ENCODE measurements at places on chromosomes 7 and 10.

- DNase-seq: no peak
Observed at GRCh38 chr7:33286501-33286900, 157.1 kb downstream of the BBS9 start.

DNA sequence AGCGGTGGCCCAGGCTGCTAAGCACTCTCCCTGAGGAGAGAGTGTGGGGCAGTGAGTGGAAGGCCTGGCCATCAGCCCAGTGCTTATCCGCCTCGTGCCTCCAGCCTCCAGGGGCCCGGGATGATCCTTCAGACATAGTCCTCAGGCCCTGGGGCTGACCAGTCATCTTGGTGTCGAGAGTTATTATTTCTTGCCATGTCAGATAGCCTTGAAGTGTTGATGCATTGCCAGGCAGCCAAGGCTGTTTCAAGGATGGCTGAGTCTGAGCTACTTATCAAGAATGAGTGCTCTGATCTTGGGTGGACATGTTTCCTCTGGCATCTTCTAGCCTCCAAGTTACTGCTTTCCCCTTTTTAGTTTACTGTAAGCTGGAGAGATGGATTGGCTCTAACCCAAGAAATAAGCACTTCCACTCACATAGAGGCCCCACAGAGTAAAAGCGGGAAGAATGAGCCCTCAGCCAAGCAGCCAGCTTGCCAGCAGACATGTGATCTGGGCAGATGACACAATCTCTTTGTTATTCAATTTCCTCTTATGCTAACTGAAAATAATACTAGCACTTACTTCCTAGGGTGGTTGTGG is 136.5 kb upstream of the NAMPT start:
- no peak for DNase-seq

GRCh38 chr10:117240621-117241529 is at the start of gene SLC18A2:
Gene SLC18A2, plus strand, starts transcription at chr10:117241114. Its CDS starts 580 bp downstream, at chr10:117241694.
- DNase-seq: no peak

GRCh38 chr10:132273304-132273944 is 34.3 kb downstream of the STK32C start:
- DNase-seq: no peak

DNA sequence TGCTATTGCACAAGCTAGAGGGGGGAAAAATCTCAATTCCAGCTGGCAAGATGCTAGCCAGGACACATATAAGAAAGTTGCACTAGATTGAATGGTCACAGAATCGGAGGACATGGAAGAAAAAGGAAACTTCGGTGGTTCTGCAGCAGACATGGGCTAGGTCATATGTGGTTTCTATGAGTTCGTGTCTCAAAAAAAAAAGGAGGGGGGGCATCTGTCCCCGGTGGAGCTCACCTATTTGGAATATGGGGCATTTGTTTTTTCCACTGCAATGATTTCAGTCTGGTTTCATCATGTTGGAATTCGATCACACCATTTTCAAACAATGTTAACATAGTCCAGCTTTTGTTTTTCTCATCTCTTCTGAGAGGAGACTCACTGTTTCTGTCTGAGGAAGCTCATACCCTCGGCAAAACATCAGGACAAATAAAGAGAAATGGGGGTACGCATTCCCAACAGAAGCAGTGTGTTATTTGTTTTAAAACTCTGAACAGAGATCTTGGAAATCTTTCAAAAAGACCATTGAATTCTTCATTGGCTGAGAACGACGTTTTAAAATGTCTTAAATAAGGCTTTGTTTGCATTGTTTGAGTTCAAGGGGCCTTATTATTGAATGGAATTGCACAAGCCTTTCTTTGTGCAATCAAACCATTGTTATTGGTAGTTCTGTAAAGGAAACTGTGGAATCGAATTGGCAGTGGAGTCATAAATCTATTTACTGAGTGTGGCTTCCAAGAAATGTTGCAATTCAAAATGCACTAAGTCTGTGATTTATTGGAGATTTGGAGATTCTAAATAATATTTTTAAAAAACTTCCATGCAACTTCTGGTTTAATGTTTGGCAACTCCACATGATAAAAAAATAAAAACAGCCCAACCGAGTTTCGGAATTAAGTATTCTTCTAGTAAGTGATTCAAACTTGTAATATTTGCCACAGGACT is 173.2 kb downstream of the RTKN2 start:
- no peak for DNase-seq

DNA sequence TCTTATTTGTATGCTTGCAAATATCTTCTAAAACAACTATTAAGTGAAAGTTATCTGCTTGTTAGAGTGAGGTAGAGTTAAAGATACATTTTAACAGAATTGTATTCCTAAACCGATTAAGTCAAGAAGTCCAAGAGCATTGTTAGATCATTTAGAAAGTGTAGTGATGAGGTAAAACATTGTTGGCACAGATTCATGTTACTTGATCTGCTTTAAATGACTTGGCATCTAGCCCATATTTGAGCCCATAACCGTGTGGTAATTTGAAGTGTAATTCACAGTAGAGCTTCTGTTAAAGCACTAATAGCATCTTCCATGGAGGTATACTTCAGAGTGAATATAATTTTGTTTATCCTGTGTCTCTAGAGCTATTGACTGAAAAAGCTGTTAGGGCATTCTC is 62.1 kb downstream of the PTEN start:
- DNase-seq: no peak

DNA sequence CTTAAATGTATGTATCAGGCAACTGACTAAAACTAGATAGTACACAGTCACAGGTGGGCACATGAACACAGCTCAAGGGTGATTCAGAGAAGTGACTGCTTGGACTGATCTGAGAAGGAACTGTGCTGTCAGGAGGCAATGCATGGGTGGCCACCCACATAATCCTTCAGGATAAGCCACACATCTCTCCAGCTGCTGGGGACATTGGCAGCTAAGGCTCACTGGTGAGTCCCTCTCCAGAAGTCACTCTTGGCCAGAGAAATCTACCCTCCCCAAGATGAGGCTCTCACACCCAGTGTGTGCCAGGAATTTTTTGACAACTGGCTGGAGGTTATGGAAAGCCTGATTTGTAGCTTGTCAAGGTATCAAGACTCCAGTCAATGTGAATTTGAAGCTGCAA is 302.4 kb upstream of the NEBL start:
- no peak for DNase-seq

DNA sequence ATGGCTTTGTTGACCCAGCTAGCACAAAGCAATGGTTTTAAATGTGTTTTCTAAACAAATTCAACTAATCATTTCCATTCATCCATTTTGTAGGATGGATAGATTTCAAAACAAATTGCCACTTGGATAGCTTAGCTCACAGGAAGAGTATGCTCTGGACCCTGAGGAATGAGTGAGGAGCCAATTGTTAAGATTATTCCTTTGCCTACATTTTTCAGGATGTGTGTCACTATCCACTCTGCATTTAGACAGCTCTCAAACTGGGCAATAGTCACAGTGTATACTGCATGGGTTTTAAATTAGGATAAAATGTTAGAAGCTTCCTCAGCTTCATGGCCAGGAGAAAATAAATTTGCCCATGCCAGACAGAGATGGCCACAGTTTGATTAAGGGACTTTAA is 605.6 kb upstream of the TEX47 start:
- DNase-seq: no peak

- DNase-seq: no peak
Observed at GRCh38 chr7:153382641-153383101, 623.1 kb downstream of the ACTR3B start.

DNA sequence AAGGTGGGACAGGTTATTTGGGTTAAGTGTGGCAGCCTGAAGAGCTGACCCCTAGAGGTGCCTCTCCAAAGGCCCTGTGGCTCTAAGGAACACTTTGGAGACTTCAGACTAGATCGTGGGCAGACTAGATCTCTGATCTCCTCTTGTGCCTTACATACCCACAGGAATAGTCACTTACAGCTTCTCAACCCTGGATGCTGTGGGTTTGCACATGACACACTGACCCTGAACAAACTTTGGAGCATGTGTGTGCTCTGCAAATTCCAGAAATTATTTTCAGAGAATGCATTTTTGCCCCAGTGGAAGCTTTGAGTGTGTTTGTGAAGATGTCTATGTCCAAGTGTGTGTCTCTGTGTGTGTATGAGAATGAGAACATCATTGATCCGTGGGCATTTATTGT is 119.6 kb downstream of the EMX2 start:
- no peak for DNase-seq

DNA sequence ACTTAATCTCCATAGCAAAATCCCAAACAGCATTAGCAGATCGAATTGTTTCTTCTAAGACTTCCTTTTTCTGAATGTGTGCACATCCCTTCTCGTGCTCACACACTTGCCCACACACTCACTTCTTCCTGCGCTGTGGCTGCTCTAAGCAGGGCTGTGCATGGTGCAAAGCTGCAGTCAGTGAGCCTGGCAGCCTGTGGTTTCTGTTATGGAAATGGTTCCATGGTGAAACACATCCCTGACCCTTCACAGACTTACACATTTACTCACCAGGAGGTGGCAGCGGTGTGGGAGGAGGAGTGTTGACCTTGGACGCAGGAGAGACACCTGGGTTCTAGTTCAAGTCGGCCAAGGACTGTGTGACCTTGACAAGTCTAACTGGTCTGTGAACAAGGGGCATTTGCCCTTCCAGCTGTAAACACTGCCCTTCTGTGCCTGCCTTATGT is 24.9 kb downstream of the MTURN start:
- DNase-seq: no peak

DNA sequence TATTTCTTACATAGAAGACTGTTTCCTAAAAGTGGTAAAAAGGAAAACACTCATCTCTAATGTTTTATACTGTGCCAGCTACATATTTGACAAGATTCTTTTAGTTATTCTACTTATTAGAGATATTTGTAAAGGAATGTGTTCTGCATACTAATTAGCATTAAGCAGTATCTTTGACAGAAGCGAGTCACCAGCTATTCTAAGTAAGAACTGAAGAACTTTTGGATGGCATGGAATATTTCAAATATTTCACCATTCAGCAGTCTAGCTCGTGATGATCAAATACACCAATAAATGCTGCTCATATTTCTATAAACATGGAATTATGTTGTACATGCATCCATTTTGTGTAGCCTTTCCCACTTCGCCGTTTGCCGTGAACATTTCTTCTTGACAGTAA is 241.6 kb upstream of the TCF7L2 start:
- no peak for DNase-seq

DNA sequence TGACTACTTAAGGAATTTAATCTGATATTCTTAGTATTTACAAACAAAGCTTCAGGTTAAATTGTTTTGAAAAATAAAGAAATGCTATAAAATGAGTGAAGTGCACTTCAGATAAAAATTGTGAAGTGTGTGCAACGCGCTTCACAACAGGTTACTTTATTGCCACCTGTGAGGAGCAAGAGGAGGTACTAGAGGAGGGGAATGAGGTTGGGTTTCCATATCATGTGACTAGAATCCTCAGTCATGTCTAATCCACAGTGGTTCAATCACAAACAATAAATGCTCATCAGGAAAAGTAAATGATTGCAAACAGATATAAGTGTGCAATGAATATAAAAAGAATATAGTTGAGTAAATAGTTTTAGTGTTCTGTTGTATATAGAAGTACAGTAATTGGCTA is 34.5 kb upstream of the CD36 start:
- DNase-seq: no peak

DNA sequence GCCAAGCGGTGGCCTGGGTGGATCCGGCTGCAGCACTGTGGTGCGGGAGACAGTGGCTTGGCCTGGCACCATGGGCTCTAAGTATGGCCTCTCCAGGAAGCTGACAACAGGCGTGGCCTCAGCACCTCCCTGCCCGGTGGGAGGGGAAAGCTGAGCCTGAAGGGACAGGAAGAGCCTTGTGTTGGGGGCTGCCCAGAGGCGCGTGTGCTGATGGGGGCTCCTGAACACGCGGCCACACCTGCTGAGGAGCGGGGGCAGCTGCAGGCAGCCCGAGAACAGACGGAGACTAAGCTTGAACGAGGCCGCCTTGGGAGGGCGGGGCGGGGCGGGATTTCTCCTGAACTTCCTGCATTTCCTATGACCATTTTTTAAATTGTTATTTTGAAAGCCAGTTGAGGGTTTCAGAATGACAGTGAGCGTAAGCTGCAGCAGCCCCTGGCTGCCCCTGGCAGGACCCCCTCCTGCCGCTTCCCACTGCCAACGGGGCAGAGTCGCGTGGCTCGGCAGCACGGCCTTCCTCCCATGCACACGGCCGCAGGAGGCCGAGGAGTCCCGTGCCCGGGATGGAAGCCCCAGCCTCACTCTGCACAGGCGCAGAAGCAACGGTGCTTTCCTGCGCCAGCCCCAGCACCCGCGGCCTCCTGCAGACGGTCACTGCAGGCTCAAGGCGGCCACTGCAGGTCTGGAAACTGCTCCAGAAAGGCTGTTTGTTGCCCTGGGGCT is 43.2 kb downstream of the DPYSL4 start:
- DNase-seq: no peak

- DNase-seq: no peak
Observed at GRCh38 chr7:108308276-108308675, 148.0 kb downstream of the NRCAM start.

- DNase-seq: no peak
Observed at GRCh38 chr7:158725506-158725800, 20.8 kb upstream of the NCAPG2 start.

DNA sequence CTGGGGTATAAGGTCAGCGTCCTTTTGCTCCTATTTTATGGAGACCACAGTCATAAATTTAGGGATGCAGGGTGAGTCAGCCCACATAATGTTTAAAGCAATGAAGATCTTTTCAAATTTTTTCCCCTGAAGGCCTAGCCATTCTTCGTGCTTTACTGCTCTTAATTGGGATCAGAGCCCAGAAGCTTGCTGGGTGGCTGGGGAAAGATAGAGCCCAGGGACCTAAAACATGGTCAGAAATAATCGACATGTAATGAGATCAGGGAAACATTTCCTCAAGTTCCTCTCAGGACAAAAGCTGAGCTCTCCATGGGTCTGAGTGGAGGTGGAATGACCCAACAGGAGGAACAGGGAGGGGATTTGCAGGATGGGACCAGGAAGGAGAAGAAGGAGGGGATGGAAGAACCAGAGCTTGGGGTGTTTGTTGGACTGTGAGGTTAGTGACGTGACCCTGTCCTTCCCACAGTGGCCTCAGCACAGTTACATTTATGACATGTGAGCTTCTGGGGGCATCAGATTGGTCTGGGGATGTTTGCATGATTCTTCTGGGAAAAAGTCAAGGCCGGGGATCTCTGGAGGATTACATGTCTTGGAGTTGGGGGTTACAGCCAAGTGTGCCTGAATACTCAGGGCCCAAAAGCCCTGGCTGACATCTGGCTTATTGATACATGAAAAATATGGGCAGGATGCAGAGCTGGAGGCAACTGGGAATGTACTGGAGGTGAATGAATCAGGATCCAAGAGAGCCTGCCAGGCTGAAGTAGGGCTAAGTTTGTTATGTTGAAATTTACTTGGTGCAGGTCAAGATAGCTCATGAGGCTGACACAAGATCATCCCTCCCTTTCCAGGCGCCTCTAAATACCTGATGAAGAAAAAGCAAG is 477.9 kb downstream of the RPS24 start:
- DNase-seq: no peak

GRCh38 chr7:130429019-130429418 is 11.8 kb downstream of the CEP41 start:
- no peak for DNase-seq

GRCh38 chr7:108294595-108294994 is 161.6 kb downstream of the NRCAM start:
- no peak for DNase-seq

- DNase-seq: no peak
Observed at GRCh38 chr7:93337052-93337451, 104.9 kb downstream of the VPS50 start.

Data from stimulated activated CD8-positive, alpha-beta memory T cell treated with anti-CD3 and anti-CD28 coated beads, Interleukin-4, amount 100 ng/mL, for 1 hour (primary cell).